ENCODE measurements at places on chromosomes 1 and 21.

GRCh38 chr1:9292361-9293240 is at the start of gene SPSB1:
Gene SPSB1, plus strand, starts transcription at chr1:9292894. Its CDS starts 62,998 bp downstream, at chr1:9355892.
- peak; percentile 49 for DNase-seq

DNA sequence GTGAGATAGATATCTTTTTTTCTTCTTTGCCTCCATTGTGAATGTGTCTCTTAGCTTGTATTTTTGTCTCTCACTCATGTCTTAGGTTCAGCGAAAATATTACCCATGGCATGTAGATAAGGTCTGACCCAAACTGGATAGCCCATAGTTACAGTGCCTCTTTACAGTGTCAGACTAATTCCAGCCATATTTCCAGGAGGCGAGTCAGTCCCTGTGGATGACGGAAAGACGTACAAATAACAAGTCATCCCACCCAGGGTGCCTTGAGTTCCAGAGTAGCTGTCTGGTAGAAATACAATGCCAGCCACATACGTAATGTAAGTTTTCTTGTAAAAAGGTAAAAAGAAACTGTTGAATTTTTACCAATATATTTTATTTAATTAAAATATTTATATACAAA is 157.3 kb downstream of the ZNF281 start:
- no peak for DNase-seq

DNA sequence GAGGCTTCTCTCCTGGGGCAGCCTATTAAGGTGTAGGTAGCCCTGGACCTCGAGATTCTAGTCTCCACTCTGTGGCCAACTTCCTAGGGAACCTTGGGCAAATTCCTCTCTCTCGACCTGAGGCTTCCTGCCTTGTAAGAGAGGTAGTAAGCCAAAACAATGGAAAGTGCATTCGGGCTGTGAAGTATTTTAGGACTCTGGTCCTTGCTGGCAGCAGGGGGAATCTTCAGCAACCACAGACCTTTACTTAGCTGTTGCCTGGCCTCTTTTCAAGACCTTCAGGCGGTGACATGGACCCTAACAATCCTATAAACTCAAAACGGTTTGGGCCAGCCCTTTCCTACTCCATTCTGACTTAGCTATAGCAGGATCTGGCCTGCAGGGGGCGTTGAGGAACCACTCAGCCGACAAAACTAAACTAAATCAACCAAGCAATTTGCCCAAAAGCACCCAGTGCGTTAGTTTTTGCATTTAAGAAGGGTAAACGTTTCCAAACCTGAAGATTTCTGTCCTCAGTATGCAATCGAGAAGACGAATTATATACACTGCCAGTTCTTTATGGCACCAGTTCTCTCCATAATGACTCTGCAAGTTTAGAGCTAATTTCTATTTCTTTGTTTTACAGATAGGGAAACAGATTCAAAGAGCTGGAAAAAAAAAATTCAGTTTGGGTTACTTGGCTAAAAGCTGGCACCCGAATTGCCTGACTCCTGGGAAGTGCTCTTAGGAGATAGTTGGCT is 10.9 kb upstream of the SESN2 start:
- DNase-seq, result peak; percentile 91

GRCh38 chr1:230020451-230020850 is 46.6 kb upstream of the GALNT2 start:
- no peak for DNase-seq

DNA sequence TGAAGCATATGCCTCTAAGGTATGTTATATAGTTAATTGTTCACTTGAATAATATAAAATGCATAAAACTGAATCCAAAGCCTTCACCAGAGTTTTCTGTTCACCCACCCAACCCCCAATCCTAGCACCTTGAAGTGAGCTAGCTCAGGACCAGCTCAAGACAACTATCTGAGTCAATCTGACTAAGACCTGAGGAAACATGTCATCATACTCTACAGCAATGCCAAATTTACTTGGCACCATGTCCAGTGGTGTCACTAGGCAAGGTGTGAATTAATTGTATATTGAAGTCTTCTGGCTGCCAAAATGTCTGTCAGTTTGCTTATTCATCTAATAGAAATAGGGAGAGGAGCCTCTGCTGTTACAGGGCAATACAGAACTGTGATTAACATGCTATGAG is 3.8 kb downstream of the DNASE2B start:
- no peak for DNase-seq

DNA sequence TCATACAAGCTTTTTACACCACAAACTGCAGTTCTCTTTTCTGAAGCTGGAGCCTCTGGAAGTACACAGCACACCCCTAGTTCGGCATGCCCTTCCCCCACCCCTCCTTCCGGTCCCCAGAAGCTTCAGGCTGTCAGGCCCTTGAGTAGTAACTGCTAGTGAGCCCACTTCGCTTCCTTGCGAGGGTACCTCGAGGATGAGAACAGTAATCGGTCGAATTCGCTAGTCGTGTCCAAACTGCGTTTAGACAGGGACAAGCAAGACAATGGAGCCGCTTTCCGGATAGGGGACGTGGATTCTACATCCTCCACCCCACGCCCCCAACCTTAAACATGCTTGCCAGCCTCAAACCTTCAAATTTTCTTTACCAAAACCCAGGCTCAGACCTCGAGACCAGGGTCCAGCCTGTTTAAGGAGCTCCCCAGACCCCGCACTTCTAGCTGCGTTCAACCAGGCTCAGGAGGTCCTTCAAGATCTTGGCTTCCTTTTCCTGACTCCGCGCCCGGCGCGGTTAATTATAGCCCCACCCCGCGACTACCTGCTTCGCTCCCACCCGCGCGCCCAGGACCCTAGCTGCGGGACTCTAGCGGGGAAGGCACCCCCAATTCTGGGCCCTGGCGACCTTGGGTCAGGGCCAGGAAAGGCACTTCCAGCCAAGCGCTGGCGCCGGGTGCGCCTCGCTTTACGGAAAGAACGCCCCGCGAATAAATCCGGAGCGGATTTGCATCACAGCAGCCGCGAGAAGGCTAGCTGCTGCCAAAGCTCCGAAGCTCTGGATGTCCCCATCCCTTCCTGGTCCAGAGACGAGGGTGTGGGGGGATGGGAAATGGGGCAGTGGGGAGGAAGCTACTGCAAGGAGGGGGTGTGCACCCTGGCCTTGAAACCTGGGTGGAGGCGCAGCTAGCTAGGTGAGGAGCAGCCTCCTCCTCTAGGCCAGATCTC is 8.1 kb upstream of the TSPAN1 start:
- peak; percentile 81 for DNase-seq

DNA sequence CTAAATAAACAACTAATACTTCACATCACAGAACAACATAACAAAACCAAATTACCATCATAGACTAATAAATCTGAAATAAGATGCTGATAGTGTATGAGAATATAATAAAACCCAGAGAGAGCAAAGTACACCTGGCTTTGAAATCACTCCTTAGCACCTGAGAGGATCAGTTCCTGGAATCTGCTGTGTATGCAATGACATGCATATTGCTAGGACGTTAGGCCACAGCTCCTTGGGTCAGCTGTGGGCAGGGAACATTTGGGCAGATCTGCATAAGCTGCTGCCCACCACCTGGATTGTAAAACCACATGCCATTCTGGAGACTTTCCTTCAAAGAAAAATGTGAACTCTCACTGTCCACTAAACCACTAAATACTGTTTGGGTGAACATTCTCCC is 81.1 kb downstream of the NR5A2 start:
- DNase-seq, result no peak

DNA sequence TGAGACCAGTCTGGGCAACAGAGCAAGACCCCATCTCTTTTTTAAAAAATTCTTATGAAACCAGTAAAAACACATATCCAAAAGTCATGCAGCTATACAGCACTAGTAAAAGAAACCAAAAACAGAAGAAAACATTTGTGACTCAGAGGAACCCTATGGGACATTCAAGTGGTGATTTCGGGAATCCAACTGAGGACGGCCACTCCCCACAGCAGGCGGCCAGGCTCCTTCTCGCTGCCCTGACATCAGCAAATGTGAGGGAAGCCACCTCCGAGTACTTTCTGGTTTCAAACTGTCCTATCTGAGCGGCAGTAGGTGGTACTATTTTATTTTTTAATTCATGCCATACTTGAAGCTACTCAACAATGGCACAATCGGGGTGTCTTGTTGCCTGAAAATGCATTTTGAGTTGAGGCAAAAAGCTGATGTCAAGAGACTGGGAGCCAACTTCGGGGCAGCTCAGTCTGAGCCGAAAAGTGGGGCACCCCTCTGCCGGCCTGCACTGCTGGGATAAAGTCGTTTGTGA is 3.3 kb downstream of the SUMO3 start:
- no peak for DNase-seq

- DNase-seq, result no peak
These were observed 42.9 kb downstream of the ACTL8 start for GRCh38 chr1:17798011-17798410.

DNA sequence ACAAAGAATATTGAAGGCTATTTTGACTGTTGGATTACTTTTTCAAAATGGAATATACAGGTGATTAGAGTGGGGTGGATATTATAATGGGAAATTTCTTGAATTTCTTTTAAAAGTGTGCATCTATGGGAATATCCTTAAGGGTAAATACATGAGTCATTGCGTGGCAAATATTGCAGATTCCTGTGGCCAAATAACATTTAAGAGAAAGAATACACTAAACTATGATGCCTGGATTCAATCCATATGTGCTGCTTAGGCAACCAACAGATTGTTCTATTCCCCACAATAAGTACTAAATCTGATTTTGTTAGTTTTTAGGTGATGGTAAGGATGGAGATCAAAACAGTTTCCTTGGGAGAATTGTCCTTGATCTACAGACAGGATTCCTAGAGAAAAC is 119.5 kb downstream of the HMCN1 start:
- no peak for DNase-seq

GRCh38 chr1:236692742-236693141 is 6.4 kb downstream of the ACTN2 start:
- DNase-seq, result no peak

- no peak for DNase-seq
These were observed 95.9 kb downstream of the PCBP3 start for GRCh38 chr21:45739218-45740087.

DNA sequence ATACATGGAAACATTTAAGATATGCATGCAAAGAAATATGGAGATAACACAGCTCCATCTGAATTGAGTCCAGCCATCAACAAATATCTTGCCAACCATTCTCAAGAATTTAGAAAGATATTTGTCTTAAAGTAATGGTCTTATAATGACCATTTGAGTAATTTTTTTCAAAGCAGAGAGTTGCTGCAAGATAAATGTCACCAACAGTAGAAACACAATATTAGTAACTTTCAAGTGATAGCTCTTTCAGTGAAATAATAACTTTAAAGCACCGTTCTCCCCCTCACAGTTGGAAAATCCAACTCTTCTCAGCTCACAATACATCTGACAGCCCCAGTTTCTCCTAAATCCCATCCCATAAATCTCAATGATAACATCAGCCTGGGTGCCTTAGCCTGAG is 481.0 kb upstream of the ADAMTS5 start:
- DNase-seq, result no peak
